Fibroblast of skin of back (primary cell): ENCODE measurements at places on chromosomes 4 and X.

DNA sequence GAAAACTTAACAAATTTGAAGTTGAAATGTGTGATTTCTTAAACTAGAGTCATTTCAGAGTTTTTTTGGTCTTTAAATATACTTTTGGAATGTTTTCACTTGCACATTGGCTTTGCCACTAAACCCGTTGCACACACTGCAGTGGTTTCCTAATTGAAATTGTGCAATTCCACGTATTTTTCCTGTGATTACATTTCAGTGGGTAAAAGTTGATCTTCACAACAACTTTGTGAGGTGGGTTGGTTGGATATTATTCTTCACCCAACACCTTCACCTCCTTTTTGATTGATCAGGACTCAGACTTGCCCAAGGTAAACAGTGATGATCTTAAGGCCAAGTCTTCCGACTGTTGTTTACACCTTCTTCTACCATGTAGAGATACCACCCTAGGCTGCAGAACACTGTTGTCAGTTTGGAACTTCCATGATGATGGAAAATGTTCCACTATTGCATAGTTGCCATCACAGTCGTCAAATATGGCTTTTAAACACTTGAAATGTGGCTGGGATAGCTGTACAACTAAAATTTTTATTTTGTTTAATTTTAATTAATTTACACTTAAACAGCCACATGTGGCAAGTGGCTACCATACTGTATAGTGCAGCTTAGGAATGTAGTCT, 13.7 kb downstream of the SEPTIN11 start:
- DNase-seq = no peak

GRCh38 chrX:63754136-63754859, 30.7 kb downstream of the ARHGEF9 start:
- no peak for DNase-seq

- peak; percentile 33 for DNase-seq
These were observed 152.1 kb upstream of the HPGD start for GRCh38 chr4:174674305-174674840.

DNA sequence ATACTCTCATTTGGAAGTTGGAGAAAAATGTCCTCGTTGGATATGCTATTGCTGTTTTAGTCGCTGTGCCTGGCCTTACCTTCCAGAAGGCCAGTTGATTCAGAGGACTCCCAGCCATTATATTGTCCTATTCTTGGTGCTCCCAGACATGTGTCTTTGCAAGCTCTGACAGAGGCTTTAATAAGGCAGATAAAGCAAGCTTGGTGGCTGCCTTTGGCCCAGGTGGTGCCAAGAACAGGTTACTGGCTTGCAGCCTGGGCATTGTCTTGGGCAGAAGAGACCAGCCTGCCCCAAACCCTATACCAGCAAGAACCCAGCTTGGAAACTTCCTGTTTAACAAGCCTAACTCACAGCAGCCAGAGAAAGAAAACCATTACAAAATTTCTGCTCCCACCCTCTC, 16.9 kb downstream of the RAI2 start:
- DNase-seq = no peak

DNA sequence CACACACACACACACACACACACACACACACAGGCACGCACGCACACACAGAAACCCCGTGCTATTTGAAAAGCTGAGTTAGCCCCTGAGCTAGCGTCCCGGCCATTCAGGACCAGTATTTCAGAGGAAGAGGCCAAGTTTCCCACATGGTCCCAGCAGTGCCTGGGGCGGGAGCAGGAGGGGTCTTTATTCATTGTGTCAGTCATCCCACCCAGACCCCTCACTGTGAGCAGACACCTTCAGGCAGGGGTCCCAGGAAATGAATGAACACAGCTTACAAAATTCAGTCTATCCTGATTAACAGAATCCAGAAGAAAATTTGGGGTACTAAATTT, 58.1 kb downstream of the ZFYVE28 start:
- DNase-seq = no peak
